Stimulated activated CD8-positive, alpha-beta memory T cell treated with anti-CD3 and anti-CD28 coated beads, Interleukin-2, amount 100 ng/mL, for 1 hour (primary cell): ENCODE measurements at places on chromosomes 13 and 19.

GRCh38 chr19:6916952-6917351 is 29.6 kb downstream of the ADGRE1 start:
- DNase-seq: no peak

DNA sequence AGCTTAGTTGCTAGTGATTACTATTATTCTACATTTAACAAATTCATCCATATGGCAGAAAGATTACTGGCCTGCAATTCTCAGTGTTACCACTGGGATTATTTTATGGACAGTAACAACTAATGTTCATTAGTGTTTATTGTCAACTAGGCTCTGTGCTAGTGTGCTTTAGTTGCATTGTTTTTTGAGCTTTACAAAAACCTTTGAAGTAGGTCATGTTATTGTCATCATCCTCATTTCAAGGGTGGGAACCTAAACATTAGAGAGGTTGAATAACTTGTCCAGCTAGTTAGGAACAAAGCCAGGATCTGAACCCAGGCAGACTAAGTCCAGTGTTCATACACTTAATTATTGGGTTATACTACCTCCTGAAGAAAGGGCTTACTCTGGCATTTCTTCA is 27.8 kb upstream of the TDRD3 start:
- DNase-seq: no peak

GRCh38 chr19:49142866-49143335 is 12.3 kb downstream of the HRC start:
- DNase-seq: no peak

- no peak for DNase-seq
Measured at GRCh38 chr19:48907671-48908070, 7.6 kb downstream of the NUCB1 start.

GRCh38 chr13:112968380-112968909 is 569 bp upstream of the MCF2L start:
- no peak for DNase-seq

DNA sequence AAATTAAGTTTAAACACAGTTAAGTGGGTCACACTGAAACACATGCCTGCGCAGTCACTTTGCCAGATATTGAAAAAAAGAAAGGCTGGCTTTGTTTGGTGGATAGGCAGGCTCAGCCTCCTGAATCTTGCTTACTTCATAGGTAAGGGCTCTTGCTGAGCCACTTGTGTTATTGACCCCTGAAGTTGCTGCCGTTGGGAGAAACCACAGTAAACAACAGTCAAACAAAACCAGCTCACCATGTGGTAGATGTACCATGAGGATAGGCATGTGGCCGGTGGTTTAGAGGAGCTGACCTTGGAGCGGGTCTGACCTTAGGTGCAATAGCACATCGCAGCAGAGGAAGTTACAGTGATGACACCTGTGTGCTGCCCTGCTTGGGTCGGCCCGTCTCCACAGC is 52.2 kb downstream of the SPATA13 start:
- DNase-seq: no peak

- DNase-seq: peak; percentile 90
Measured at GRCh38 chr19:45817010-45817724, 2.1 kb upstream of the RSPH6A start.

- no peak for DNase-seq
Measured at GRCh38 chr13:99231721-99232120, 26.5 kb downstream of the GPR18 start.

DNA sequence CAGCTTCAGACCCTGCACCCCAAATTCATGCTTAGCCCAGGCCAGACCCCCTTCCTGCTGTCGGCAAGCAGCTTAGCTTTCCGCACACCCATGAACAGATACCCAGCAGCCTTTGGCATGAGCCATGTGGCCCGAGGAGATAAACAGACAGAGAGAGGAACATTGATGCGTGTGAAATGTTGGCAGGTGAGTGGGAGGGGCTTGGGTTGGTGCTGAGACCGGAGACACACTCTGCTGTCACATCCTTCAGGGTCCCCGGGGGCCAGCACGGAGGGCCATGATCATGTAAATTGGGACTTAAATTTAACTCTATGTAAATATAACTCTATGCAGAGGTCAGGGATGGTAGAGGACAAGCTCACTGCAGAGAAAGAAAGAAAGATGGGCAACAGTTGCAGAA is 1.5 kb downstream of the CD22 start:
- no peak for DNase-seq

GRCh38 chr13:65913173-65913572 is 1317.0 kb downstream of the PCDH9 start:
- no peak for DNase-seq
